ENCODE measurements at places on chromosomes 3 and 15.

GRCh38 chr3:119333773-119334509, 39.8 kb downstream of the ARHGAP31 start:
- no peak for DNase-seq

DNA sequence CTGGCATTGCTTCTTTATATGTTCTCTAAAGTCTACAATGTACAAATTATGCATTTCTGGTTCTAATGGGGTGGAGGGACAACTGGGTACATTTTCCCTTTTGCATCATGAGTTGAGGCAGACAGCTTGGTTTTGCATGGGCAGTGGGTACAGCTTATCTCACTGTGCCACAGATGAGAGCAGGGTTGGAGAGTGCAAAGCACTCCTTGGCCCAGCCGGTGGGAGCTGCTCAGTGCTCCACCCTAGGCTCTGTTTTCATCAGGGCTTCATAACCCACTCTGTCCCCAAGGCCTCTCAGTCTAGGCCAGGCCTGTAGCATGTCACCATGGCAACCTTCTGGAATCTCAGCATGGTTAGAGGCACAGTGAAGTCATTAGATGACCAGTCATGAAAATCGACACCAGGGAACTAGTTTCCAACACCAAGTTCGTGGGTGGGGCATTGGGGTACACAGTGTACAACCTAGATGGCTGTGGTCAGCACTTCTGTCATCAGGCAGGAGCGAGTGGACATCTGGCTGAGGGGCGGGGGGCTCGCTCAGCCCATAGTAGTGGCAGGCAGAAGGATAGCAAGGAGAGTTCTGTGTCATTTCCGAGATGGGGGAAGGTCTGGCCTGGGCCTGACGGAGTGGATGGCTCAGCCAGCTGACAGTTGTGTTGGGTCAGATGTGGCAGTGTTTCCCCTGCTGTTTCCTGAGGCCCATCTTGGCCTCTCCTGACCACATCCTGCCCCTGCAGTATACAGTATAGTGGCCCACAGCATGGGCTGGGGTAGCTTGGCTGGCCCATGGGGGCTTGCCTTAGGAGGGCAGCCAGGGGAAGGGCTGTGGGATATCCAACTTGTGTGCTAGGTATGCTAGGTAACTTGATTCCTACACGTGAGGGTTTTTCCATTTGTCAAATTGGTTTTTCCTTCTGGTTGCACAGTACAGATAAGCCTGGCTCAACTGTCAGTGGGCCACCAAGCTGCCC, 75.7 kb upstream of the PRR23C start:
- no peak for DNase-seq

DNA sequence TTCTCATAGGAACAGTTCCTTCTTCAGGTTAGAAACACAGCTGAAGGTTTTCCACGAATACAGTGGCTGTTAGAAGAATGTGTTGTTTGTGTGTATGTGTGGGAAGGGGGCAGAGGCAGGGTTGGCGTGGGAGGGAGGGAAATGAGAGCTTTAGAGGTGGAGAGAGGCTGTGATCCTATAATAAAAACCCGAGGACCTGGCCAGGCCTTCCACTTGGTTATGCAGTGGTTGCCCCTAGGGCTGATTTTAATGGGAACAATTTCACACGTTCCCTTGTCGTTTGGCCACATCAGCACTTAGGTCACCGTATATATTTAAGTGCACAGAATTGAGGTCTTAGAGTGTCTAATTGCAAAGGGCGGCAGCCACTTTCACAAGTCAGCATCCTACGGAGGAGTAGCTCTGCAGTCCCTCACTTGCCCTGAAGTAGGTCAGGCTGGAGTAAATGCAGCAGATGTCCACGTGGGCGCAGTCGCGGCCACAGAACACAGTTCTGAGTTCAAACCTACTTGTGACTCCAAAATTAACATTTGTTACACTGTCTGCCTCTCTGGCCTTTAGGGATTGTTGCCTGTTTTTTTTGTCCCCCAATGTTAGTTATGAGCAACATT, 85.6 kb downstream of the PDCD6IP start:
- DNase-seq, result no peak

GRCh38 chr3:150327678-150328653, 80.1 kb upstream of the TSC22D2 start:
- no peak for DNase-seq

DNA sequence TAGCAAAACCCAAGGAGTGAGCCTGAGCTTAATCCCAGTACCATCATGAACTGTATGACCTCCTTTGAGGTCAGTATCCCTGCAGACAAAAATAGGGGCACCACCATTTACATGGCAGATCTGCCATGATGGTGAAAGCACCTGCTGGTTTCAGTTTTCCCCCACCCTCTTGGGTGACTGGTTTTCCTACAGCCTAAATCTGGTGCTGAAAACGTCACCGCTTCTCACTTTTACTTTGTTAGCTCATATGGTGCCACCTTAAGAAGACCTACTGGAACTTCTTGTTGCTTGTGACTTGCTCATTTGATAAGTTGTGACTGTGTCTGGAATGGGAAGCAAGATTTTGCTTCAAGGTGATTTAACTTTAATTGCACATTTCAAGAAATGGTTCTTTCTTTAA, 5.1 kb downstream of the PPP1R2 start:
- DNase-seq, result no peak

DNA sequence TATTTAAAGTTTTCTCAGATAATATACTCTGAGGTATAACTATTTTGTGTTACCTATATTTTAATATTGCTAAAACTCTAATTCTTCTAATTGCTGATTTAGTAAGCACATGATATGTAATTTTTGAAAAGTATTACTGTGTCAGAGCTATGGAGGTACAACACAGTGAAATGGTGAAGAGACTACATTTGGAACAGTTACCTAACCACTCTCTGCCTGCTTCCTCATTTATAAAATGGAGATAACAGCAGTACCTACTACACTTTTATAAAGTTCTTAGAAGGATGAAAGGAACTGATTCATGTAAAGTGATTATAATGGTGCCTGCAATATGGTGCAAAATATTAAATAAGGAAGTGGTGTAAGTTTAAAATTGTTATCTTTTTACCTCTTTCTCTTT, 16.3 kb upstream of the NEK10 start:
- DNase-seq, result no peak

GRCh38 chr3:89571298-89571697, 463.9 kb downstream of the EPHA3 start:
- no peak for DNase-seq

DNA sequence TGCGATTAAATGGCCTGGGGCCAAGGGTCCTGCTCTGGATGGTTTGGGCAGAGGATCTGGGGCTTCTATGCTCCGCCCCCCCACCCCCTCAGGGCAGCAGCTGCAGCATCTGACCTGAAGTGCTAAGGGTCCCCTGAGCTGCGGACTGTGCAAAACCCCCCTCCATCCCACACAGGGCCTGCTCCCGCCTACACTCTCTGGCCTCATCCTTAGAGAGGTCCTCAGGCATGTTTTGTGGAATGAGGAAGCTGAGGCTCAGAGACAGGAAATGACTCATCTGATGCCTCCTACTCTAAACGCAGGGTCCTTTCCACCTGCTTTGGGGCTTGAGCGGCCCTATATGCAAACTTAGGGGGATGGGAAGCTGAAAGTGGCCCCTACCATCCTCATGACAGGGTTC, 59.5 kb upstream of the CTSH start:
- no peak for DNase-seq

DNA sequence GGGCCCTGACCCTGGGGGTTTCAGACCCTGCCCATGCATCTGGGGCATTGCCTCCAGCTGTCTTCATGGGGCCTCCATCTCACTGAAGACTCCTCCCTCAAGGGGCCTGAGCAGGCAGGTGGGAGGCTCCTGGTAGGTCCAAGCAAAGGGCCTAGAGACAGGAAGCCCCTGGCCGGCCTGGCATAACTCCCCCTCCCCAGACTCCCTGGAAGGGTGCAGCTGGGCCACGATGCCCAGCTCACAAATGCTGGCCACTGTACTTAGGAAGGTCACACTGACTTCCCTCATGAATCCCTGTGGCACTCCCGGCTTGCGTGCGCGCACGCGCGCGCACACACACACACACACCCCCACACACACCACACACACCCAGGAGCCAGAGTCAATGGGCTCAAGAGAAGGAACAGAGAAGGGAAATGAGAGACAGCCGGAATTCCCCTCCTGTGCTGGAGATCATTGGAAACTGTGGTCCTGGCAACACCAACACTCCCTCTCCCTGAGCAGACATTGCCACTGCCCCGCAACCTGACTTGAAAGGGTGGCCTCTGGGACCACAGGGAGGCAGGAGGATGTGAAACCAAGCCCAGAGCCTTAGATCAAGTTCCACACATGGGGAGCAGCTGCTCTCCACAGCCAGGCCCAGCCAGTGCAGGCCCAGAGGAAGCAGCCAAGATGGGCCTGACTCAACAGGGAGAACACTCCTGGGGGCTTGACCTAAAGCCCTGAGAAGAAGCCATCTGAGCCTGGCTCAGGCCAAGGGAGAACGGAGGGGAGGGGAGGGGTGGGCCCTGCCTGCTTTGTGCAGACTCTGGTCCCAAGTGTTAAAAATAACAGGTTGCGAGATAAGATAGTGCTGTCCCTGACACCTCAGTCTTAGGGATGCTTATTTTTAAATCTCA, 69.7 kb downstream of the SCN5A start:
- DNase-seq, result no peak

GRCh38 chr15:71187526-71187925, 72.3 kb downstream of the THSD4 start:
- DNase-seq, result no peak

DNA sequence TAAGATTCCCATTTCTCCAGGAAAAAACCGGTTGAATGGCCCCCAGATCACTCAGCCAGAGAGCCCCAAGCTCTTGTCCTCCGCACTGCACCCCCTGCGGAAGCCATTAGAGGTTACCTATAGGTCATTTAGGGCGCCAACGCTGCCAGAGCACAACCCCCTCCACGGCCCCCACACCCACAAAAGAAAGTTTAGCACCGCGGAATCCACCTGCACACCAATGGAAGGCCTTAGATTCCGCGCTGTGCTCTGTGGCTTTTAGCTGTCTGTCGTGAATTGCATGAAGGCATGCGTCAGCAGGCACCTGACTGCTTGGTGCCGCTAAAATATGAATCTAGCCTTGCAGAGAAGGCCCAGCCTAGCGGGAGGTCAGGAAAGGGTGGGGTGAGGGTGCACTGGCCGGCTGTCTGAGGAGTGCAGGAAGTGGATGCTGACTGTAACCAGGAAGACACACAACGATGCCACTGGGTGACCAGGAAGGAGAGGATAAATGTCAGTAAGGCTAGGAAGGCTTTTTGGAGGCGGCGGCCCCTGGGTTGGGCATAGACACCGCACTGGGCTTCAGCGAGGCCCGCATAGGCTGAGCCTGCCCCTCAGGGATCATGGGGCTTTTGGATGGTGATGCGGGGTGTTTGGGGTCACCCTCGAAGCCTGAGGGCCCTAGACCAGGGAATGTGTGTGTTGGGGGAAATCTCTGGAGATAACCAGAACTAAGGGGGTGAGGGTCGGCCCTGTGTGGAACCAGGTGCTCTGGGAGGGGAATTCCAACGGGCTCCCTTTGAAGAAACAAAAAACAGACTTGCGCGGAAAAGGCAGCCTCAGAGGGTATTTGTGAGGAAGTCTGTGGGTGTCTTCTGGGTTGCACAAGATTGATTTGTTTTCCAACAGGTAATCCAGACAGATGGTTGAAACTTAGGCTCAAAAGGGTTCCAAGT, 976 bp upstream of the NUP210 start:
- DNase-seq, result no peak

DNA sequence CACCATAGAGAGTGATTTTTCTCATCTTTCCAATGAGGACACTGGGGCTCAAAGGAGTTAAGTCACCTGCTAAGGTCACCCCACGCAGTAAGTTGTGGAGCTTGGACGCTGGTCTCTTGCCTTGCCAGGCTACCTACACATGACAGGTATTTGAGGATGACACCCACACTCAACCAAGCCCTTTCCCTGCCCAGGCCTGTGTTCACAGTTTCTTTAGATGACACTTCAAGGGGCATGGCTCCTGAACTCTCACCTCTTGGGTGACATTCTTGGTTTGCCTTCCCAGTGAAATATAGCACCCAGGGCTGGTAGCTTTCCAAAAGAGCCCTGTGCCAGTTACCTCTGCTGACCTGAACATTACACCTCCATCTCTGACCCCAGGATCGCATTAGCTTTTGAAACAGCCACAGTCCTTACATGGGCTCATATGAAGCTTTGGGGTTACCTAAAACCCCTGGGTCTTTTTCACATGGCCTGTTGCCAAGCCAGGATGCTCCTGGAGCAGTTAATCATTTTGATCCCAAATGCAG, 148.0 kb downstream of the RPLP1 start:
- no peak for DNase-seq

GRCh38 chr3:156175570-156175969, 55.2 kb downstream of the KCNAB1 start:
- DNase-seq, result no peak

DNA sequence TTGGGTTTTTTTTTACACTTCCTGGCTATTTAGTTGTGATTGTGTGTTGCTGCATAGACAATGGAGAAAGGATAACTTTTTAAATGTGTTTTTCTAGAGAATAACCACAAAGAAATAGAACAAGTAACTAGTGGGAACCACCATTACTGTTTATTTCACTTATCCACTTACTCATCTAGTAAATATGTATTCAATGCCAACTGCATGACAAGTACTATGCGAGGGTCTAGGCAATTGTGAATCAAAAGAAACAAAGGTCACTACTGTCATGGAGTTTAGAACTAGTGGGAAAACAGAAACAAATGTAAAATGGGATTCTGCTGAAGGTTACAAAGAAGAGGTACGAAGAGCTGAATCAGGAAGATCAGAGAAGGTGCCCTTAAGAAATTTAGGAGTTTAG, 600.9 kb upstream of the ROBO2 start:
- DNase-seq, result no peak

GRCh38 chr3:43892061-43892460, 201.3 kb downstream of the ABHD5 start:
- no peak for DNase-seq

DNA sequence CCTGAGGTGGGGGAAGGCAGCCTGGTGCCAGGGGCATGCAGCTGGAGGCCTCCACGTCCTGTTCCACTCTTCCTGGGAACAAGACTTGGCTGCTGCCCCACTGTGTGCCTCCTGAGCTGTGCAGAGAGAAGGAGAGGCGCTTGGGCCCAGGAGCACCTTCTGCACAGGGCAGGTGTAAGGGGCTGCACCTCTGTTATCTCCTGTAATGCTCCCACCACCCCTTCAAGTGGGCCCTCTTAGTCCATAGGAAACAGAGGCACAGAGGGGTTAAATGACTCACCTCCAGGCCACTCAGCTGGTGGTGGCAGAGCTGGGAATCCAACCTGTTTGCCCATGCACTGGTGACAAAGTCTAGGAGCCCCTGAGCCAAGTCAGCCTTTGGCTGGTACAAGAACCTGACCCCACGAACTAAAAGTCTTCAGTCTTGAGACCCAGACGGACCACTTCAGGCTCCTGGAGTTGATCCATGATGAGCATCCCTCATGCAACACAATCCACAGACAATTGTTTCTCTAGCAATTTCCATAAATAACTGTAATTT, 93.2 kb downstream of the IQSEC1 start:
- no peak for DNase-seq

DNA sequence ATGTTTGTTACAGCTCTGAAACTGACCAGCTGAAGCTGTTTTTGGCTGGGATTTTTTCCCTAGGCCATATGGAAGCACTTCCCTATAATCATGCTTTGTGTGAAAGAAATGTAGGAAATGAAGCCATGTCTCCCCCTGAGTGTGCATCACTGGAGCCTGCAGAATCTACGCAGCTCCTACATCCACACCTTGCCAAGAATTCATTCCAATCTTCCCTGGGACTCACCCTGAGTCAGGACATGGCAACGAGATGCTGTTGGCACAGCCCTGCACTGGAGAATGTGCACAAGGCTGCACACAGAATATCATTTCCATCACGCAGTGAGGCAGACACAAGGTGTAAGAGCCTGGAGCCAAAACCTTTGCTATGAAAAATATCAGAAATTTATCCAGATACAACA, 189.5 kb downstream of the ADAMTSL3 start:
- DNase-seq, result peak; percentile 82
